Neuronal stem cell (in vitro differentiated cells): ENCODE measurements at places on chromosomes 7 and 10.

- H3K4me1 ChIP-seq, result peaks cover 4% of the 10 kb centered on the region
- H3K36me3 ChIP-seq, result no peaks in the 10 kb centered on the region
- H3K27me3 ChIP-seq, result no peaks in the 10 kb centered on the region
- no peak overlapping the region for H3K27ac ChIP-seq
- DNase-seq, result no peak
These were observed 20.3 kb upstream of the SAMD8 start for GRCh38 chr10:75091146-75091545.

GRCh38 chr10:90407851-90408250 lies 450.0 kb downstream of the HTR7 start:
- no peaks in the 10 kb centered on the region for H3K36me3 ChIP-seq
- H3K4me1 ChIP-seq, result no peaks in the 10 kb centered on the region
- no peak overlapping the region for H3K27ac ChIP-seq
- no peak for DNase-seq
- no peak overlapping the region for H3K4me3 ChIP-seq
- no peaks in the 10 kb centered on the region for H3K27me3 ChIP-seq

- peaks cover 8% of the 10 kb centered on the region for H3K4me1 ChIP-seq
- no peaks in the 10 kb centered on the region for H3K36me3 ChIP-seq
- H3K27me3 ChIP-seq, result peaks cover 97% of the 10 kb centered on the region
- H3K27ac ChIP-seq, result no peak within 1 kb of the TSS
These were observed at the start of gene PAX2 for GRCh38 chr10:100744987-100745881. Gene PAX2, plus strand, starts transcription at chr10:100745582. Its CDS starts 679 bp downstream, at chr10:100746261.

- no peak overlapping the region for H3K4me3 ChIP-seq
- no peaks in the 10 kb centered on the region for H3K36me3 ChIP-seq
- H3K4me1 ChIP-seq, result no peaks in the 10 kb centered on the region
- H3K27me3 ChIP-seq, result no peaks in the 10 kb centered on the region
These were observed 1077.1 kb upstream of the C7orf33 start for GRCh38 chr7:147513451-147513850.

DNA sequence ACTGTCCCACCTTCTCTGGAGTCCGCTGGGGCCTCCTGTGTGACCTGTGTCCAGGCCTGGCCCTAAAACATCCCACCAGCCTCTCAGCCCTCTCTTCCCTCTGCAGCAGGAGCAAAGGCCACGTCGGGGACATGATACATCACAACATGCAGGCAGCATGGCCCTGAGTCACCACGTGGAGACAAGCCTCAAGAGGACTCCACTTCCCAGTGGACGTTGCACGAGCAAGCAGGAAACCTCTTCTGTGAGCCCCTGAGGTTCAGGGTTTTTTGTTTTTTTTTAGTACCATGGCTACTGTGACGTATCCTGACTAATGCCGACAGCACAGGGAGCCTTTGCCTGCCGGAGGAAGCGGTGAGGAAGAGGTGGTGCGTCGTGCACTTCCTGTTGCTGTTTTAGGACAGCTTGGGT lies 165.9 kb downstream of the DNAJB6 start:
- H3K4me3 ChIP-seq, result no peak overlapping the region
- H3K36me3 ChIP-seq, result no peaks in the 10 kb centered on the region
- no peaks in the 10 kb centered on the region for H3K27me3 ChIP-seq
- no peak overlapping the region for H3K27ac ChIP-seq
- peaks cover 19% of the 10 kb centered on the region for H3K4me1 ChIP-seq
- DNase-seq, result no peak

DNA sequence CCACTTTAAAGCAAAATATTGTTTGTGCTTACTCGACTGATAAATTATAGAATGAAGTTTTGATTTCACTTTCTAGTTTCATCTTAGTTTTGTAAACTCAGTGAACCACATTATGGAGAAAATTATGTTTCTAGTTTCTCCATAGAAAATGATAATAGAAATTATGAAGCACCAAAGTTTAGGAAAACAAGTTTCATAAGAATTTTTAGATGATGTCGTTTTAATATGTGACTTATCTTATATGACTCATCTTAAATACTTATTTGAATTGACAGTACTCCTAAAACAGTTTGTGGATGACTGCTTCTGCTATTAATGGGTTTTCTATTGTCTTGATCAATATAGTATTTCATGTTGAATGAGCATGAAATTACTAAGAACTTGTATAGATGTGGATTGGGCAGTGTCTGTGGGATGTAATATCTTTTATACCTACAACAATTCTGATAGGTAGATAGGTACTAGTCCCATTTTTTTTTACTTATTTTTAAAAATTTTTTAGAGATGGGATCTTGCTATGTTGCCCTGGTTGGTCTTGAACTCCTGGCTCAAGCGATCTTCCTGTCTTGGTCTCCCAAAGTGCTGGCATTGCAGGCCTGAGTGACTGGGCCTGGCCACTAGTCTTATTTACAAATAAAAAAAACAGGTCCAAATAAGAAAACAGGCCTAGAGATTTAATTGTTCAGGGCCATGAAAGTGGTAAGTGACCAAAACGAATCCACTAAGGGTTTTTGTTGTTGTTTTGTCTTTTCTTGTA lies 3.7 kb downstream of the HBP1 start:
- no peaks in the 10 kb centered on the region for H3K27me3 ChIP-seq
- H3K4me1 ChIP-seq, result peaks cover 3% of the 10 kb centered on the region
- H3K36me3 ChIP-seq, result no peaks in the 10 kb centered on the region
- H3K4me3 ChIP-seq, result no peak overlapping the region

DNA sequence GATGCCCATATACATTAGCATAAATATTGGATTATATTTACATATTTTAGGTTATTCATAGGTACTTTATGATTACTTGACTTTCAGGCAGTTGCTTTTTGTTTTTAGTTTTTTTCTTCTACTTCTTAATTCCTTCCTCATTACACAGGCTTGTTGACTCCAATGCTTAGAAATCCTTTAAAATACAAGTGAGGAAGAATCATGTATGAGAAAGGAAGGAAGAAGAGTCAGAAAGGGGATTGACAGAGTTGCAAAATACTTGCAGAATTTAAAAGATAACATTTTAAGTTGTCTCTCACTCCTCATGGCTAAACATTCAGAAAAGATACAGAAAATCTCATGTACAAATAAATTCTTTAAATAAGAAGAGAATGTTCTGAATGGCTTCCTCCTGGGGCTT lies 61.9 kb downstream of the ATXN7L1 start:
- no peaks in the 10 kb centered on the region for H3K27me3 ChIP-seq
- no peak for DNase-seq
- H3K4me1 ChIP-seq, result peaks cover 2% of the 10 kb centered on the region
- H3K4me3 ChIP-seq, result no peak overlapping the region
- no peaks in the 10 kb centered on the region for H3K36me3 ChIP-seq

GRCh38 chr7:4725014-4725849 lies 43.1 kb downstream of the FOXK1 start:
- no peaks in the 10 kb centered on the region for H3K27me3 ChIP-seq
- H3K27ac ChIP-seq, result peak overlapping the region; percentile 72
- peak overlapping the region; percentile 41 for H3K4me3 ChIP-seq
- H3K4me1 ChIP-seq, result peaks cover 12% of the 10 kb centered on the region
- H3K36me3 ChIP-seq, result peaks cover 5% of the 10 kb centered on the region

DNA sequence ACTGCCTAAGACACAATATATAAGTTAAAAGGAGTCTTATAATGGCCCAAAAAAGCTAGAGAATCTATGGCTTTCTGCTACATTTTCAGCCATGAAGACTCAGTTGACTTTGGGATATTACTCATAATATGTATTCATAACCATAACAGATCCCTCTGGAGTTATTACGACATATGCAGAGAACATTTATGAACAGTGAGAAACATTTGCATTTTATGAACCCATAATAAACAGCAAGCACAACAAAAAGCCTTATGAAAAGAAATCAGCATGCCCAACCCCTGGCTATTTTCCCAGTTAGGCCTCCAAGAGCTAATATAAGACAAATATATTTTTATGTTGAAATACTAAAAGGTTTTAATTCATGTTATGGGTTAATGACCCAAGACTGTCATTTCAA lies 52.4 kb downstream of the ARMH3 start:
- H3K4me3 ChIP-seq, result no peak overlapping the region
- no peak for DNase-seq
- H3K27me3 ChIP-seq, result no peaks in the 10 kb centered on the region
- H3K4me1 ChIP-seq, result peaks cover 4% of the 10 kb centered on the region
- H3K36me3 ChIP-seq, result peaks cover 78% of the 10 kb centered on the region

- DNase-seq, result no peak
- no peak overlapping the region for H3K27ac ChIP-seq
- no peaks in the 10 kb centered on the region for H3K4me1 ChIP-seq
These were observed 11.9 kb upstream of the CALU start for GRCh38 chr7:128727239-128727638.

- peaks cover 3% of the 10 kb centered on the region for H3K36me3 ChIP-seq
- no peaks in the 10 kb centered on the region for H3K4me1 ChIP-seq
- no peak for DNase-seq
- no peak overlapping the region for H3K27ac ChIP-seq
These were observed 40.8 kb downstream of the COPG2 start for GRCh38 chr7:130627775-130628174.

DNA sequence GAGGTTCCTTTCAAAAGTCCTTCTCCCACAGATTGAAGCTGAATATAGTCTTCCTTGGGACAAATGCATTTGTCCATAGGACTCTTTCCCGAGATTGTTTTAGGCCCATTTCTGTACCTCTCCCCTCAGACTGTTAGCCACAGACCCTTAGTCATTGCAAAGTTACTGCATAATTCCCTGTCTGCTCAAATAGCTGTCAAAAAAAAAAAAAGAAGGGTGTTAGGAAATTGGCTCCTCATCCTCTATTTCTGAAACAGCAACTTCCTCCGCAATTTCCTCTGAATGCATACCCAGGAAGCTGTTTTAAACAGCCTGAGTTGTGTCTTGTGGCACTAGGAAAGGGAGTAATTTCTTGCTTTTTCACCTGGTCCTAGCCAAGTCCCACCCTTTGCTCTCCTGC lies 5.4 kb downstream of the LRRC4 start:
- H3K36me3 ChIP-seq, result peaks cover 22% of the 10 kb centered on the region
- peaks cover 47% of the 10 kb centered on the region for H3K4me1 ChIP-seq
- H3K4me3 ChIP-seq, result no peak overlapping the region
- no peaks in the 10 kb centered on the region for H3K27me3 ChIP-seq
- no peak overlapping the region for H3K27ac ChIP-seq

DNA sequence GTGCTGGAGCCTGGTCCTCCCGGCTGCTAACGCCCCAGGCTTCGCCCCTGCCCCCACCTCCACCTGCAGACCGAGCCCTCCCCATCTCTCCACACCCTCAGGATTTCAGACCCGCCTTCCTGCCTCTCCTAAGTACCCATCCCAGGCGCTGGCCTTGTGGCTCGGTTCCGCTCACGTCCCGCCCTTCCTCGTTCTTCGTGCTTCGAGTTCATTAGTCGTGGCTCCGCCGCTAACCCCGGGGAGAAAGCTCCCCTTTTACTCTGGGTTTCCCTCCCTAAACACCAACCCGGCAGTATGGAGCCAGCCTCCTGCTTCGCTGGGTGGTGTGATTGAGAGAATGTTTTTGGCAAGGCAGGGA lies 11.2 kb downstream of the EMX2 start:
- H3K36me3 ChIP-seq, result no peaks in the 10 kb centered on the region
- H3K4me1 ChIP-seq, result peaks cover 27% of the 10 kb centered on the region
- peaks cover 83% of the 10 kb centered on the region for H3K27me3 ChIP-seq
- H3K4me3 ChIP-seq, result no peak overlapping the region
- no peak overlapping the region for H3K27ac ChIP-seq

GRCh38 chr7:156764016-156764669 lies 123.6 kb downstream of the RNF32 start:
- peaks cover 1% of the 10 kb centered on the region for H3K36me3 ChIP-seq
- H3K27ac ChIP-seq, result no peak overlapping the region
- H3K27me3 ChIP-seq, result no peaks in the 10 kb centered on the region
- no peak for DNase-seq
- no peak overlapping the region for H3K4me3 ChIP-seq
- no peaks in the 10 kb centered on the region for H3K4me1 ChIP-seq

DNA sequence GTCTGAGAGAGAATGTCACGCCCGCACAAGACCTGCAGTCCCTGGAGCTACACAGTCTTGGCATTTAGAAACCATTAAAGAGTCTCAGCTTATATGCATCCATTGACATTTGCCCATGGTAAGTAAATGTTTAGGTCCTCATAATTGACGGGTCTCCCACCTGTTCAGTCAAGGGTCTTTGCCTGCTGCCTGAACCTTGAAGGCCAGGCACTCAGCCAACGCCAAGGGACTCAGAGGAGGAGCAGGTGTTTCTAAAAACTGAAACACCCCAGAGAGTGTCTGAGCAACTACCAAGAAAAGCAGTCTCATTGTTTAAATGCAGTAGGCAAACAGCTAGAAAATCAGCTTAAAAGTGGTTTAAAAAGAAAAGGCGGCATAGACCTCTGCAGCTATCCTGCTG lies 264.7 kb upstream of the AKR1E2 start:
- no peaks in the 10 kb centered on the region for H3K36me3 ChIP-seq
- no peak overlapping the region for H3K4me3 ChIP-seq
- no peaks in the 10 kb centered on the region for H3K27me3 ChIP-seq
- H3K4me1 ChIP-seq, result no peaks in the 10 kb centered on the region

DNA sequence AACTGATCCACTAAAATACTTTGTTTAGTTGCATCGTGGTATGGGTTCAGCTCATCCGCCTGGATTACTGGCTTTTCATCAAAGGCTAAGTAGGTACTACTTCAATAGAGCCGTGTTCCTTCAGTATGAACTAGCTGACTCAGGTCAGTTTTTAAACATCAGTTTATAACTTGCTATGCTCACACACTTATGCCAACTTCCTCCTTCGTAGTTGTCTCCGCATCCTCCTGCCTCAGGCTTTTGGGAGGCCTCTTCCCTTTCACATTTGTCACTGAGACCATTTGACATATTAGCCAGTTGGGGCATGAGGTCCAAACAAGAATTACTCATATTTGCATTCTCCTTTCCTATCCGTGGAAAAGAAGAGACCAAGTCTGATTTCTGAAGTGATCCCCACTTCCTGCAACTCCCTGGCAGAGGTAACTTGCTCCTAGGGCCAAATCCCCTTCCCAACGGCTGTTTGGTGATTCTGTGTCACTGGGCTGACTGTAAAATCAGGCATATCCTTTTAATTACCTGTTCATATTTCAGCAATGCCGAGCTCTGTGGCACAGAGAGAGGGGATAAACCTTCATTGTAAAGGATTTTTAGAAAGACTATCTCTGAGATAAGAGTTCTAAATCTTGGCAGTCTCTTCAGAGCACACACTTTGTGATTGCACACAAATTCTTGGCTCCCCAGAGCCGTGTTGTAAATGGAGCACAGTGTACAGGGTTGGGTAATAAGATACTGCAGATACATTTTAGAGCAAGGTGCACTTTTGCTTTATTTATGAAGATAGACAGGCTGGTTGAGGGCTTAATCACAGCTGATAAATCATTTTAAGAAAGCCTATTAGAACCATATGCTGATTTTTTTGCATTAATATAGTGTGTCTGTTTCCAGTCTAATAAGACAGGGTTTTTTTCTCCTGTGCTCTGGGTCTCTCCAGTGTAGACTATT lies 108.0 kb downstream of the CREB5 start:
- H3K36me3 ChIP-seq, result no peaks in the 10 kb centered on the region
- no peak for DNase-seq
- H3K27me3 ChIP-seq, result no peaks in the 10 kb centered on the region
- H3K4me1 ChIP-seq, result peaks cover 19% of the 10 kb centered on the region
- H3K4me3 ChIP-seq, result no peak overlapping the region

- peaks cover 6% of the 10 kb centered on the region for H3K36me3 ChIP-seq
- no peak for DNase-seq
- H3K4me3 ChIP-seq, result no peak overlapping the region
- H3K4me1 ChIP-seq, result no peaks in the 10 kb centered on the region
- no peaks in the 10 kb centered on the region for H3K27me3 ChIP-seq
These were observed 104.6 kb upstream of the DNAJB12 start for GRCh38 chr10:72459301-72459700.
